ENCODE measurements at places on chromosomes 1 and 21.

DNA sequence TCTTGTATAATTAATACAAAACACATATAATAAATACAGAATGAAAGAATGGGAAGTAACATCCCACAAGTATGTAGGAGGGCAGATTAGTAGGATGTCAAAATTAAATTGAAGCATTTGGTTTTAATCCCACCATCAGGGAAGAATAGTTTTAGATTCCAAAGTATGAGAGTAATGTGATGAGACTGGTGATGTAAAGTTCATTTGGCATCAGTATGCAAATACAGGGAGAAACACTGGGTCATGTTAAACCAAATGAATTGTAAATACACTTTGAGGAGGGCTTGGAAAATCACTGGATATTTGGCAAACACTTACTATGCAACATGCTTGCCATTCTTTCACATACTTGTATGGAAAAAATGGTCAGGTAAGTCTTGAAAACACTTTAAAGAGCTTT is 358.8 kb downstream of the DPYD start:
- DNase-seq = no peak

GRCh38 chr1:158028969-158029368 is 35.5 kb downstream of the KIRREL1 start:
- no peak for DNase-seq

- DNase-seq = no peak
Observed at GRCh38 chr1:235076504-235077162, 52.0 kb downstream of the TOMM20 start.

- DNase-seq = no peak
Observed at GRCh38 chr1:115677182-115677555, 35.4 kb downstream of the VANGL1 start.

- DNase-seq = no peak
Observed at GRCh38 chr1:93917302-93917701, 8.1 kb upstream of the GCLM start.

GRCh38 chr1:204241050-204241449 is 27.3 kb upstream of the GOLT1A start:
- DNase-seq = no peak

GRCh38 chr1:234659538-234659937 is 49.6 kb upstream of the IRF2BP2 start:
- no peak for DNase-seq

DNA sequence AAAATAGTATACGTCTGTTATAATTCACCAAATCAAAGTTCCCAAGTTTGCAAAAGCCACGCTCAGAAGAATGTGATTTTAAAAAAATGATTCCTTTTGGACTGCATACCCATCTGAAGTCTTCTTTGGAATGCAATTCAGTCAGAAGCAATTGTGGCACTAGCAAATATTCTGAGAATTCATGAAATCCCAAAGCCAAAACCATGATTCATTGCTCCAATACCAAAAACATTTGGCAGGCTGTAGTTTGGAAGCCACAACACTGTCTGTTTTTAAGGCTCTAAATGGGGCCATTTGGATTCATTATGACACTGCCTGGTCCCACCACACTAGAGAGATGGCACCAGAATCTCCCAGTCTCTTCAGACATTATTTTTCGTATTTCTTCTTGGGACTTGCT is 21.8 kb upstream of the LRRC53 start:
- no peak for DNase-seq

GRCh38 chr1:233945573-233945972 is 41.1 kb downstream of the SLC35F3 start:
- DNase-seq = no peak

DNA sequence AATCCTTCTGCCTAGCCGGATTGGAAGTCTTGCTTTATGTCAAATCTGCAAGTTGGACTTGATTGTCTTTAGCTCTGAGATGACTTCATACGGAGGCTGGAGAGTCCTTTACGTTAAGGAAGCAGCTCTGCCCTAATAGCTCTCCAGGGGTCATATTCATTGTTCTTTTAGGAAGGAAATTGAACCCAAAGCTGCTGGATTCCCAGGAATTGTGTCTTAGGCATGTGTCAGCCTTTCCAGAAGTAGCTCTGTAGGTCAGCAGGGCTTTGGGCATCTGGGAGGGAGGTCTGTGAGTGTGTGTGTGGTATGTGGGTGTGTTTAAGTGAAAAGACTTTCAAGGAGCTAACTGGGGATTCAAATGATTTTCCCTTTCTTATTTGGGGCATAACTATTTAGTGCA is 82.4 kb downstream of the ABCA4 start:
- no peak for DNase-seq

GRCh38 chr1:113990530-113990929 is 11.3 kb downstream of the OLFML3 start:
- DNase-seq = no peak

GRCh38 chr1:56799605-56800400 is 19.4 kb downstream of the FYB2 start:
- DNase-seq = no peak

DNA sequence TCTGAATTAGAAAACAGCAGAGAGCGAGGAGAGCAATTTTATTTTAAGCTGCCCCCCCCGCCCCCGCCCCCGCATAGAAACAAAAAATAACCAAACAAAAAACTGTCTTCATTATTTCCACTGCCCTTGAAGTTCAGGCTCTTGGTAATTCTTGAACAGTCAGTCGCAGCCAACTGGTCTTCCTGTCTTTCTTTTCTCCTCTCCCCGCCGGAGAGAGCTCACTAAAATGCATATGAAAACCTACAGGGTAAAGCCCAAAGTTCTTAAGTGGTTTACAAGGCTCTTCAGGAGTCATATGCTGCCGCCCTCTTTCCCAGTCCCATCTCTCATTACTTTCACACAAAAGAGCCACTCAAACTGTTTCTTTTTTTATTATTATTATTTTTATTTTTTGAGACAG is 1.1 kb upstream of the ANKRD35 start:
- no peak for DNase-seq

GRCh38 chr1:230632273-230632873 is 9.9 kb upstream of the COG2 start:
- DNase-seq = no peak

DNA sequence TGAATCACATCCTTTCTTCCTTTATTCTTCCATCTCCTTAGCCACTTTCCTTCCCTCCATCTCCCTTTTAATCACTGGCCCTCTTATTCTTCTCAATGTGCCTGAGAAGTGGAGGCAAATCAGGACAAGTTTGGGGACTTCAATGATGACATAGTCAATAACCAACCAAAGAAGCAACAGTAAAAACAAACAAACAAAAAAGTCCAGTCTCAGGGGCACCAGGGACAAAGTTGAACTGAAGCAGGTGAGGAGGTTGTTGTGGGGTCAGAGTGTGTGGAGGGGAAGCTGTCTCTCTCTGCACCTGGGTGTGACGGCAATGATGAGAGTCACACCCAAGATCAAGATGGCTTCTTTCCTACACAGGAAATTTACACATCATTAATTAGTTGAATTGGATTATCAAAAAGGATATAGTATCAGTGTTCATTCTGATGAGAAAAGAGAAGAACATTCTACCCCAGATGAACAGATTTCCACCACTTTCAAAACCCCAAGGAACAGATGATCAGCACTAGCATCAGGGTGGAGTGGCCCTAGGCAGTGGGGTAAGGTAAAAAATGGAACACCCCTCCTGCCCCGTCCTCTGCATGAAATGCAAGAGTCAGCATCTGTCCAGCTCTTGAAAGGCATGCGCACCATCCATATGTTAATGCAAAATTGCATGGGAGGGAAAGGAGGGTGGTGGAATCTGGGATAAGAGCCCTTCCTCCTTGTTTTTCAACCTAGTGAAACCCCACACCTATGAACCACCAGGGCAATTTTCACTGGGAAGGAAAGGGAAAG is 32.6 kb downstream of the HSD3B2 start:
- DNase-seq = no peak

- DNase-seq = no peak
Observed at GRCh38 chr1:110501488-110502132, 17.4 kb downstream of the KCNA10 start.

DNA sequence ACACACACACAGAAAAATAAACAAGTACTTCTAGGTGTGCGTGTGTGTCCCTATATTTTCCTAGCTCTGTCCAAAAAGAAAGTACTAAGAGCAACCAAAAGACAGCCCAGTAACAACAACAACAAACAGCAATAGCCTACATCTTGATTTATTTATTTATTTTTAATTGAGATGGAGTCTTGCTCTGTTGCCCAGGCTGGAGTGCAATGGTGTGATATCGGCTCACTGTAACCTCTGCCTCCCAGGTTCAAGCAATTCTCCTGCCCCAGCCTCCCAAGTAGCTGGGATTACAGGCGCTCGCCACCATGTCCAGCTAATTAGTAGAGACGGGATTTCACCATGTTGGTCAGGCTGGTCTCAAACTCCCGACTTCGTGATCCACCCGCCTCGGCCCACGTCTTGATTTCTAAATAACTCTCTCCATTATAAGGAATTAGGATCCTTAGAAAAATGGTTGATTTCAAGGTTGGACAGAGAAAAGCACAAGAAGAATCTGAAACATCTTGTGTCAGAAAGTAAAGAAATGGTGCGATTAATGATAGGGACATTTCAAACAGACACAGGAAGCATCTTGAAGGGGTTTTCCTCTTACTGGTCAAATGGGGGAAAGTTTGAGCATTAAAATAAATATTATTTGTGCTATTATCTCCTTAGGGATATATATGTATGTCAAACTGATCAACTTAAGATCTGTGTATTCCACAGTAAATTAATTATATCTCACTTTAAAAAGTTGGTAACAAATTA is 59.4 kb downstream of the ARID4B start:
- DNase-seq = no peak

DNA sequence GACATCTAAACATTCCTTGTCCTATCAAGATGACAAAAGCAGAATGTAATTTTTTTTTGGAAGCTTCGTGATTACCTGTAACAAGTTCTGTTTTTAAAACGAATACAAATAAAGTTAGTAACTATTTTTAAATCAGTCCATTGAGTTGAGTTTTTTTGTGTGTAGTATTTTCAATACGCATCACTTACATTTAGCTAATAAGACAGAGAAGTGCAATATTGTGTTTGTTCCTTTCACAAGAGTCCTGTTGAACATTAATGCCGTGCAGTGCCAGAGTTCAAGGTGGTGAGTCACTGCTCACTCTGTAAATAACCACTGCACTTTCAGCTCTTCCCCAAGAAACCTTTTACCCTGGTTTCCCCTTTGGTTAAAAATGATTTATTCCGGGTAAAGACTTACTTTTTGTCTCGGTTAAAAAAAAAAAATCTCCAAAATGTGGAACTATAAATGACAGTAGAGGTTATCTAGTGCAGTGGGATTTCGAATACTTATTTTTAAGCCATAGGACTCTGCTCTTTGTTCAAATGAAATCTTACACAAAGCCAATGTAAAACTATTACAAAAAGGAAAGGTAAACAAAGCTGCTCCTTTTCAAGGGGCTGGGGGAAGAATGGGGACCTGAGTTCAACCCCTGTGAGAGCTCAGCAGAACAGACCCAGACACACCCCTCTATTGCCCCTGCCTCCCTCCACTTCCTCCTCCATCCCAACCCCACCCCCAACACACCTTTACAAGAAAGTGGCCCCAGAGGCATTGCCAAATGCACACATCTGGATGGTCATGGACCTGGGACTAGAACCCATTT is 14.8 kb upstream of the NCMAP start:
- DNase-seq = no peak

DNA sequence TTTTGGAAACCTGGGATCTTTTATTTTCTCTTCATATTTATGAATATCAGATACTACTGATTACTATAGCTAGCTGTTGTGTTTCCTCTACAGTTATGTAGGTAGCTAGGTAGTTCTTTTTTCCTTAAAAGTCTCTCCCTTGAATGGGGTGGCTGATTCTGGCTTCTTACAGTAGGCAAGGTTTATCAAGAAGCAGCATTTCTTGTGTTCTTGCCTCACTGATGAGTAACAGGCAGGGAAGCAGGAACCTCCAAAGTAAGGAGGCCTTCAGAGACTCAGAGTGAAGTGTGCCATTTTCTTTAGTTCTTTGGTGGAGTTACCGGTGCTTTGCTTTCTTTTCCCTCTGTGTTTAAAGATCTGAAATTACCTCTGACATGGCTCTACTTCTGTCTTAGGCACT is 56.0 kb downstream of the ZMYM4 start:
- DNase-seq = no peak

- no peak for DNase-seq
Observed at GRCh38 chr1:97042551-97042950, 321.0 kb downstream of the PTBP2 start.

- no peak for DNase-seq
Observed at GRCh38 chr1:43235040-43235439, 34.7 kb upstream of the TMEM125 start.

- no peak for DNase-seq
Observed at GRCh38 chr1:54968551-54968950, 11.9 kb upstream of the TMEM61 start.

DNA sequence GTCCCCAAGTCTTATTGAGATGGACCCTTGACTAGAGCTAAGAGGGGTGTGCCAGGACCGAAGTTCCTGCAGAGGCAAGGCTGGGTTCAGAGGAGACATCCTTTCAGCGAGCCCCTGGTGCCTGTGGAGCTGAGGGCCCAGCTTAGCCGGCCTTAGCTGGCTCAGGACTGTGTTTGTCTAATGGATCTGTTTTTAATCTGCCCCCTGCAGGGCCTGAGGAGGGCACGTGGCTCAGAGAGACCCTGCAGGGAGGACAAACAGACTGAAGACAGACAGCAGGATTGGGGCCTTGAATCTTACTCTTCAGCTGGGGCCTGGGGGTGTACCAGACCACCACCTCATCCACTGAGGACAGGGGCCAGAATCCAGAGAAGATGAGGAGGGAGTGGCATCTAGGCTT is 1.6 kb downstream of the CRABP2 start:
- no peak for DNase-seq

DNA sequence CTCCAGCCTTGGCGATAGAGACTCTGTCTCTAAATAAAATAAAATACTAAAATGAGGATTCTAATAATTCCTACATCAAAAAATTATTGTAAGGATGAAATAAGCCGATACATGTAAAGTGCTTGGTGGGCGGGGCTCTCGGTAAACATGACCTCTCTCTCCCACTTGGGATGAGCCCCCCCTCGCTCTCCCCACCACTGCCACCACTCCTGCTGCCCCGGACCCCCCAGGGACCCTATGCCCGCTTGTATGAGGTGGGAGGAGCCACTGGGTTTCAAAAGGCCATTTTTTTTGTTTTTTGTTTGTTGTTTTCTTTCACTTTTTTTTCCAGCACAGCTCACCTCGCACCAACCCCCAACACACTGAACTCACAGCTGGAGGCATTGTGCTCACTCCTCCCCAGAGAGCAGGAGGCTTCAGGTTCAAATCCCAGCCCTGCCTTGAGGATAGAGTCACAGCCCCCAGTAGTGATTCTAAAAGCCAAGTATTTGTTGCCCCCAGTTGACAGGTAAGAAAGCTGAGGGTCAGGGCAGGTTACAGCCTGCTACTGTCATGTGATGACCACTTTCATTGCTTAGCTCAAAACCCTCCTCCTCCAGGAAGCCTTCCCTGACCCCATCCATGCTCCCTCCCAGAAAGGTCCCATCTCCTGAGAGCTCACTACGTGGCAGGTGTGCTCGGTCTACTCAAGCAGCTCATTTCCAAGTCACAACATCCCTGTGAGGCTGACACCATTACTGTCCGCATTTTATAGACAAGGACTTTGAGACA is 4.2 kb downstream of the SDC3 start:
- DNase-seq = no peak
